ENCODE measurements at places on chromosomes 3 and 15. TPM values are rescaled to one million over a fixed set of nuclear protein-coding genes. Genes with fewer than 3 reads are reported as not detected.
A peak's percentile ranks its signal among the peaks of the same experiment; 100 is the strongest.

- ATAC-seq, result no peak
Observed at GRCh38 chr3:122938783-122939425, 88.7 kb downstream of the SEMA5B start.

- ATAC-seq, result peak; percentile 7
Observed at GRCh38 chr3:121835465-121835801, 424 bp downstream of the EAF2 start.

GRCh38 chr15:23687143-23687470, at the start of gene NDN:
TSS of gene NDN (minus strand) at chr15:23687305. CDS start at chr15:23687217, 88 bp downstream.
- ATAC-seq, result peak; percentile 66

GRCh38 chr3:153919773-153920172, 201.4 kb upstream of the ARHGEF26 start:
- no peak for ATAC-seq

- ATAC-seq, result no peak
Observed at GRCh38 chr3:47123857-47124256, 40.1 kb downstream of the SETD2 start.

- ATAC-seq, result no peak
Observed at GRCh38 chr3:153172796-153173757, 11.1 kb downstream of the RAP2B start.

- no peak for ATAC-seq
Observed at GRCh38 chr3:33363113-33363800, 76.9 kb downstream of the UBP1 start.

GRCh38 chr3:47503033-47503432, 10.5 kb downstream of the ELP6 start:
- ATAC-seq, result no peak

GRCh38 chr3:40313975-40314860, 4.7 kb downstream of the EIF1B start:
- no peak for ATAC-seq

DNA sequence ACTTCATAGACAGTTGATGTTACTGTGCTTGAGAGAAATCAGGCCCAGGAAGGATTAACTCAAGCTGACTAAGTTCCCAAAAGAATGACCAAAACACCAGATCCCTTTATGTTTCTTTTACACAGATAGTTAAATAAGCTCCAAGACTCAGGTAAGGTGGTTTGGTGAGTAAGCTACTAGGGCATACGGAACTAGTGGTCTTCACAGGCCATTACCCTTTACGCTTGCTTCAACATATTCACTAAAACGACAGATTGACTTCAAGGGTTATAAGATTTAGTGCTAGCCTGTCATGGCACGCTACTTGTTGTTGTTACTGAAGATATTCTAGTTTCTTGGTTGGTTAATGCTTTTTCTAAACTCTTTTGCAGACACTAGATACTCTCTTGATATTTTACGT, 369.3 kb downstream of the LPP start:
- ATAC-seq, result no peak

GRCh38 chr3:20400281-20400680, 214.3 kb upstream of the SGO1 start:
- ATAC-seq, result no peak

DNA sequence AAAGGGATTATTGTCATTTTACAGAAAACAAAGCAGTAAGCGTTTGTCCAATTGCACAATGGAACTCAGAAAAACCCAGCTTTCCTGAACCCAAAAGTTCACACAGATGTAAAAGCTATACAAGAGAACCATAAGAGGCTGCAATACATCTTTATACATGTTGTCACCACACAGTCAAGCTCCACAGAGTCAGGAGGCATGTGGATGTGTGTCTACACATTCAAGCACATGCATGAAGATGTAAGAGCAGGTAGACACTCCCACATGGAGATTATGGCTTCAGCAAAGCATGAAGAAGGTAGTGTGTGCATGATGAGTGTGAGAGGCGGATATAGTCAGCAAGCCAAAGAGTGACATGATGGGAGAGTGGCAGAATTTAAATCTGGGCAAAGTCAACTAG, 124.7 kb upstream of the THBS1 start:
- no peak for ATAC-seq

- peak; percentile 95 for ATAC-seq
Observed at GRCh38 chr3:97971679-97972567, at the start of gene RIOX2. TSS of gene RIOX2 (minus strand) at chr3:97972431. CDS start at chr3:97967593, 4,838 bp downstream.

- ATAC-seq, result no peak
Observed at GRCh38 chr3:166993015-166993630, 387.0 kb downstream of the ZBBX start.

DNA sequence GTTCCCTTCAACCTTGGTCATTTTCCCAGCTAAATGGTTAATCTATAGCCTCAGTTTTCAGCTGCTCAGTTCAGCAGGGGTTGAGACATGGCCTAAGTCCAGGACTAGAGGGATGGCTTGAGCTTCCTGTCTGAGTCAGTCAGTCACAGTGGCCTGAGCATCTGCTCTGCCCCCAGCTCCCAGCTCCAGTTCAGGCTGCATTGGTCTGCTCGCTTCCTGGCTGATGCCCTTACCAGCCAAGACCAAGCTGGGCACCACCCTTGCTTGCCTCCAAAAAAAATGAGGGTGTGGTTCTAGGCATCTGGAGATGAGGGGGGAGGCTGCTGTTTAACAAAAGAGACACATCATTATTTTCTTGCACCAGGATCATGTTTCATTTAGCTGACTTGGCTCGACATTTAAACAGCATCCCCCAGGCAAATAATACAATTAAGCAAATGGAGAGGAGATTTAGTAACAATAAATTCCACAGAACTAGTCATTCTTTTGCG, 70.7 kb downstream of the WNT5A start:
- ATAC-seq, result no peak

DNA sequence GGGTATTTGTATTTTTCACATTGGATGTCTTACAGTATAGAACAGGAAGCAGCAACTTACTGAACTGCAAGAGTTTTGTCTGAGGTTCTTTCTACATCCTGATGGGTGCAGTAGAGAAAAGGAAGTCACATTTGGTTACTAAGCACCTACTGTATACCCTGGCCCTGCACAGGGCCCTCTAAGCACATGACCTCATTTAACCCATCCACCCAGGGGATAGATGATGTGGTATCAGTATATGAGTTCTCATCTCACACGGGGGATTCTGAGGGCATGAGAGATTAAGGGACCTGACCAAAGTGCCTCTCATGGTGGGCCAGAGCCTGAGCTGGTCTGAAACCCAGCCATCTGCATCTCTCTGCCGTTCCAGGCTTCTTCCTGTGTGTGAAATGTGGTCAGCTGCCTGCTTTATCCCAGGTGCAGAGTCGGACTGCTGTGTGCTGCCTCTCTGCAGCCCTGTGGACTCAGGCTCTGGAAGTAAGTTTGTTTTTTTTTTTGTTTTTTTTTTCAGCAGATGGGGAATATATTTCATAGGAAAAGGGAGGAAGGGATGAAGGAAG, 17.9 kb downstream of the SLC6A11 start:
- ATAC-seq, result no peak

DNA sequence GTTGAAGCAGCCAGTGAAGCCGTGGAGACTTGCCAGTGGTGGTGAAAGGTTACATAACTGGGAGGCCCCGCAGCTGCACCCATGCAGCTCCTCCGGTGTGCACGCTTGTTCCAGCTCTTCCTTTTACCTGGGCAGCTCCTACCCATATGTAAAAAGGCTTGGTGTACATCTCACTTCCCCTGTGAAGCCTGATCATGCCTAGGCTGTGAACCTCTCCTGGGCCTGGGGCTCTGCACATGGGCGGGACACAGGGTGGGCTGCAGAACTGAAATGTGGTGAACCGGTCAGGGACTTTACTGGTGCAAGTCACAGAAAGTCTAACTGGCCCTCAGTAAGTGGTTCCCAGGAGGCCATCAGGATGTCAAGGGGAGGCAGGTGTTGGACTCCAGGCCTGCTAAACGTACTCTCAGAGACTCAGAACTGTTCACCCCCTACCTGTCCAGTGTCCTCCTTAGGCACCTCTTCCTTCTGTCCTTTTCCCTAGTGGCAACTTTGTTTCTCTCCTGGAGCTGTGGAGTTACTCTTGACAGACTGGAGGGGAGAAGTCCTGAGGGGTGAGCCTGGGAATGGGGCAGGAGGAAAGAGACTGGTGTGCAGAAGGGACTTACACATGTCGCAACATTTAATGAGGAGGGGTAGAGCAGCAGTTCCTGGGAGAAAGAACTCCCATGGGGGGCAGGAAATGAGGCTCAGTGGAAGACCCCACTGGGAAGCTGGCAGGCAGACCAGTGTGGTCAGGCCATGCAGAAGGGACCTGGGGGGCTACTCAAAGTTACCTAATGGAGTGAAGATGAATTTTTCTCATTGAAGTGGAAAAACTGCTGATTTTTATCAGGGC, 148.1 kb downstream of the EEFSEC start:
- ATAC-seq, result no peak

DNA sequence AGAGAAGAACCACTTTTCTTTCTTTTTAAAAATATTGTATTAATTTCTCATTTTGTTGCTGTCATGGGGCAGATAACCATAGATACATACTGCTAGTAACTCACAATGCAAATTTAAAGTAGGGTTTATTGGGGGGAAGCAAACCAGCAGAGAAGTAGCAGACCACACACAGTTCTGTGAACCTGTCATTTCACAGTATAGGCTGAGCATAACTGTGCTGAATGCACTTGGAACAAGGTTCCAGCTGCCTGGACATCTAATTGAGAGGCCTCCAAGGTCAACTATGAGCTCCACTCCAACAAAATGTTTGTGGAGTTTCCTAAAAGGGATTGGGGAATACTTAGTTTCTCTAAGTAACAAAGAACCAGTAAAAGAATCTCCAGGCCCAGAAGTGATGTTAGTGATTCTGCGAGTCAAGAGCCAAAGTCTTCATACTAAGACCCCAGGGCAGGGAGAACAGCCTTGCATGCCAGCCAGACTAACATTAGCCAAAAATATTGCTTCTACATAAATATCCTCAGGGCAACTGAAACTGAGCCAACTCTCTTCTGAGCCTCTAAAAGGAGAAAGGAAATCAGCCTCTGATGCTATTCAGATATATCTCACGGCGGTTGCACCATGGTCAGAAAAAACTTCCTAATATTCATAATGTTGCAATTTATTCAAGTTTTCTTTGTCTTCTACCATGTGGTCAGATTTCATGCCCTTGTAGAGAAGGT, 856.4 kb upstream of the ALCAM start:
- no peak for ATAC-seq

GRCh38 chr15:85598718-85599398, 195.9 kb downstream of the KLHL25 start:
- peak; percentile 34 for ATAC-seq

DNA sequence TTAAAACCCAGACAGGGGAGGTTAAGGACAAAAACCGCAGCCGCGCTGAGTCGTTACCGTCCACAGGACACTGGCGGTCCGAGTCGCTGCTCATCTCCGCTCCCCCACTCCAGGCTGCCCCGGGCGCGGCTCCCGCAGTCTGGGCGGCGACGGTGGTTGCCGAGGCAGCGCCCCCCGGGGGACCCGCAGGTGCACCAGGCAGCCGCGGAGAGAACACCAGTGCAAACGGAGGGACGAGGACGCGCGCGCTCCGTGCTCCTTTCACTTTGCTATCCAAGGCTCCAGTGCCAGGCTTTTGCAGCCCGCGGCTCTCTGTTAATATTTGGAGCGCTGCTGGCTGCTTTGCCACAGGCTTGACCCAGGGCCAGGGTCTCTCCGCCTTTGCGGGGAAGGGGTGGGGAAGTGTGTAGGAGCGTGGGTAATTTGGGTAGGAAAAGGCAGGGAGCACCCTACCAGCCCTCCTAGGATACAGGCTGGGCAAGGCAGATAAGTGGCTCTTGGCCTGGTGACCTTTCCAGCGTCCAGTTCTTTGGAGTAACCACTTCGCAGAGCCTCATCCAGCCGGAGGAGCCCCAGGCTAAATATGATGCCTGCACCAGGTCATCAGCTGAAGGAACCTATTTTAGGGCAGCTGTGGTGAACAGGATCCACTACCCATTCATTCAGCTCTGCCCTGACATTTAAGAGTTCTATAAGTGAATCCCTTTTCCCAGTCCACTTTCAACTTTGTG, at the start of gene GADL1:
Gene GADL1 (minus strand): TSS at position 141 of the 731 bp plus-strand sequence. CDS start 47 bp downstream, at position 94.
- ATAC-seq, result peak; percentile 69

Gene C3orf80
- 0.12 TPM for total RNA-seq

Gene CTXN2
- total RNA-seq, result not detected

Gene NSMCE3
- total RNA-seq, result 10.6 TPM

Gene PAQR5
- total RNA-seq, result 0.62 TPM

Gene SPATA12
- total RNA-seq, result not detected

Gene FRMD5
- 1.2 TPM for total RNA-seq

Gene GMNC
- not detected for total RNA-seq

Gene RBP2
- total RNA-seq, result not detected

Gene SERINC4
- total RNA-seq, result 0.39 TPM

Gene GAP43
- 1.1 TPM for total RNA-seq

Gene DUOX1
- 1.5 TPM for total RNA-seq

Gene EPHB3
- 10.6 TPM for total RNA-seq

Gene LXN
- total RNA-seq, result 4.0 TPM

Gene PCSK6
- 21.5 TPM for total RNA-seq

Gene FANCD2OS
- total RNA-seq, result not detected

Gene HTR3E
- not detected for total RNA-seq

Gene LEO1
- 13.9 TPM for total RNA-seq

All from gastroesophageal sphincter (tissue), 4 donors.